Mucosa of gallbladder (tissue), 1 donor: ENCODE measurements at places on chromosomes 13 and 19.

- DNase-seq, result peak; percentile 4
Observed at GRCh38 chr19:31168106-31168625, 181.1 kb downstream of the TSHZ3 start.

DNA sequence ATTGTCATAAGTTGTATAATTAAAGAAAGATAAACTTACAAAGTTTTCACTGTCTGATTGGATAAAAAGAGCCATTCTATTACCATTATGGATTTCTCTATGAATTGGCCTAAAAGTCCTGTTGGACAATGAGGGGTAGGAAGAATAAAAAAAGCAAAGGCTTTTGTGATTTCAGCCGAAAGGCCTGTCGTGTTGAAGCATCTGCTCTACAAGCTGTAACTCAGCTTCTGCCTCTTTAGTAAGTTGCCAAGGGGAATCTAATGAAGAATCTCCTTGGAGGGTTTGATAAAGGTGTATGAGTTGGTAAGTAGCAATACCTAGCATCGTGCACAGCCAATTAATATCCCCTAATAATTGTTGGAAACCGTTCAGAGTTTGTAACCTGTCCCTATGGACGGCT lies 25.2 kb upstream of the ERVV-1 start:
- no peak for DNase-seq

DNA sequence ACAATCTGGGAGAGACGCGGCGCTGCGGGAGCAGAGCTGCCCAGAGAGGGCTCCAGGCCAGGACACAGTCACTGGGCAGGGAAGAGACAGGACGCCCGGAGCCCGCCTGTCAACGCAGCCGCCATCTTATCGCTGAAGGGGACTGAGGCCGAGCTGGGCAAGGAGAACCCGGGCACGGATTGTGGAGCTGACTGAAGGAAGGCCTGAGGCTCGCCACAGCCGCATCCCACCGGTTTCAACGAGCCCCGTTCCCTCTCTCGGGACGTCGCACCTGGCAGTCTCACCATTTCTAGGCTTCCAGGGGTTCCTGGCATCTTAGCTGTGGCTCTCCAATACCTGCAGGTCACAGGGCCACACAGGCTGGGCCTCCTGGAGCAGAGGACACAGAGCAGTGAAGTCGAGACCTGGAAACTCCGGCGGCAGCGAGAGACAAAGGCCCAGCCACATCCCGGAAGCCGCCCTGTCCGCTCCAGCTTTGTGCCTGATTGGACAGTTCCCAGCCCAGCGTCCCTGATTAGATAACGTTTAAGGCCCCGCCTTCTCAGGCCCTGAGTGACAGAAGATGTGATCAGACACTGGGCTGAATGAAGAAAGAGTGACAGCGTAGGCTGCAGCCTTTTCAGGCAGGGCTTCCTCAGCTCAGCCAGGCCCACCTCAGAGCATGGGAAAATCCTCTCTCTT lies at the start of gene ZNF91:
ZNF91 (minus strand) TSS at position 431 of the 681 bp plus-strand sequence; CDS start at position 314, 117 bp downstream.
- peak; percentile 97 for DNase-seq

- no peak for DNase-seq
Observed at GRCh38 chr13:108574856-108575255, 54.6 kb upstream of the MYO16 start.

GRCh38 chr19:30229525-30230174 lies 142.5 kb upstream of the ZNF536 start:
- DNase-seq, result no peak

DNA sequence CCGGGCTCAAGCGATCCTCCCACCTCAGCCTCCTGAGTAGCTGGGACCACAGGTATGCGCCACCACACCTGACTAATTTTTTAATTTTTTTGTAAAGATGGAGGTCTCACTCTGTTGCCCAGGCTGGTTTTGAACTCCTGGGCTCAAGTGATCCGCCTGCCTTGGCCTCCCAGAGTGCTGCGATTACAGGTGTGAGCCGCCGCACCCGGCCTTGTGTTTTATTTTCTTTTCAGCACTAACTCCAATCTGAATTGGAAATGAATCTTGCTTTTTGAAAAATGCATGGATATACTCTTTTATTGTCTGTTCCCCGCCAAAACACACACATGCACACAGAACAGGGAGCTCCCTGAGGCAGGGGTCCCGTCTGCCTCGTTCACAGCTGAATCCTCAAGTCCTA lies 1.3 kb upstream of the ISOC2 start:
- no peak for DNase-seq

- DNase-seq, result no peak
Observed at GRCh38 chr13:94704377-94705080, 7.8 kb downstream of the SOX21 start.

GRCh38 chr13:50616101-50616500 lies 227.4 kb downstream of the DLEU7 start:
- DNase-seq, result no peak

DNA sequence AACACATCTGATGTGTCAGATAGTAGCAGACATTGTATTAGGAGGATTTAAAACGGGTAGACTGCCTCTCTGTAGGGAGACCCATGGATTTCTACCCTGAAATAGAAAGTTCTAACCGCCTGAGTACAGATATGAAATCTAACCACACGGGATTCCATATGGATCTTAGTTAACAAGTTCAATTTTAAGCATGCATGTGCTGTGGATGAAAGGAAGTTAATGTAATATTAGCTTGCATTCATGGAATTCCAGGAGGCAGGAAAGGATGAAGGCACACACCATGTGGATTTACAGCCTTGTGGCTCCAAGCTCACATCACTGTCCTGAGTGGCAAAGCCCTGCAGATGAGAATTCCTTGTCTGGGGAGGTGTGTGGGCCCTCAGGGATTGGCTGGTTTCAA lies 120.6 kb upstream of the IRS2 start:
- no peak for DNase-seq

DNA sequence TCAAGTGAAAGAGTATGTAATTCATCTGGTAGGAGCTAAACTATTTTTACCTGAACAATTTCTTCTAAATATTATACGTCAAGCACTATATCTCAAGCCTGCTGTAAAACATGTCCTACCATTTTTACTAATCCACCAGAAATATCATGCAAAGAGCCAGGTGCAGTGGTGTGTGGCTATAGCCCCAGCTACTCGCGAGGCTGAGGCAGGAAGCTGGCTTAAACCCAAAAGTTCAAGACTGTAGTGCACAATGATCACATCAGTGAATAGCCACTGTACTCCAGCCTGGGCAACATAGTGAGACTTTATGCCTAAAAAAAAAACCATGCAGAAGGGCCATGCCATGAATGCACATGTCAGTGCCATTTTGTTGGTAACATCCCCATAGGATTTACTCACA lies 20.7 kb upstream of the CLN5 start:
- no peak for DNase-seq

DNA sequence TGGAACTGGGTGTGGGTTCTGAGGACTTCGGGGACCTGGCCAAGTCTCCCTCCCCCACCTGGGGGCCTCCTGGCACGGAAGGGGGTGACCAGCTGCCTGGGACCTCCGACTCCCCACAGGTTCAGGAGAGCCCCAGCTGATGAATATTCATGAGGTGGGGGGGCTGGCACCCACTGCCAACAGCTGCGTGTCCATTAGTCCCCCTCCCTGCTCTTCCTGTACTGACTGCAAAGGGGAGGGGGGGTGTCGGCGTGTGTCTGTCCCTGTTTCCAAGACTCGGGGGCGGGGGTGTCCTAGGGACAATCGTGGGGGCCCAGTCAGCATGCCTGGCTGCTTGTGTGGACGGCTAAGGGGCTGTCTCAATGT lies 10.6 kb upstream of the NFIX start:
- DNase-seq, result no peak

DNA sequence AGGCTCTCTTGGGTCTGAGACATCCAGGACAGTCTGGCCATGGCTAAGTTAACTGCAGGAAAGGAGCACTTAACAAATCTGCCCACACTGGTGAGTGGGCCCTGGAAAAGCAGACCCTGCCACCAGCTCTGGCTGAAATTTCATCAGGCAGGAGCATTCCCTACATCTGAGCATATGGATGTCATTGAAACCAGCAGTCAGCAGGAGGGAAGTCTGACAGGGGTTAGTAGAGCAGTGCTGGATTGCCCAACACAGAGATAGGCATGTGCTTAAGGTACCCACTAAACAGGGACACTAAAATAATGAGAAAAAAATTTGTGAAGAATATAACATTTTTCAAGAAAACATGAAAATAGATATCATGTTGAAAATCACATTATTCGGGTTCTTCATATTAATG lies 13.6 kb upstream of the ACOD1 start:
- no peak for DNase-seq

DNA sequence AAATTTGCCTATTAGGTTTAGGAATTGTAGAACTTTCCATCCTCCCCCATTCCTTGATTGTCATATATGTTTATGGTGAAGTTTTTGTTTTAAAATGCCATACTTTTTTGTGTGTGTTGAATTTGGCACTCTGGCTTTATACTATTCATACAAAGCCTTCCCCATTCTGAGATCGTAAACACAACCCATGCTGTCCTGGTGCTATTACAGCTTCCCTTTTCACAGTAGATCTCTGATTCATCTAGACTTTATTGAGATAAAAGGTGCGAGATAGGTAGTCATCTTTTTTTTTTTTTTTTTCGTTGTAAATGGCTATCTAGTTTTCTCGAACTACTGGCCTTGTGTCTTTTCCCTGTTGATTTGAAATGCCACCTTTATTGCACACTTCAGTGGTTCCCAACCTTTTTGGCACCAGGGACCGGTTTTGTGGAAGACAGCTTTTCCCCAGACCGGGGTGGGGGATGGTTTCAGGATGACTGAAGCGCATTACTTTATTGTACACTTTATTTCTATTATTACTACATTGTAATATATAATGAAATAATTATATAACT lies 94.6 kb downstream of the LRCH1 start:
- DNase-seq, result no peak

- DNase-seq, result no peak
Observed at GRCh38 chr19:20422216-20423205, 143.1 kb downstream of the ZNF737 start.

GRCh38 chr13:22757530-22758120 lies 423.2 kb upstream of the SGCG start:
- DNase-seq, result no peak

GRCh38 chr19:49362929-49363267 lies 682 bp upstream of the TEAD2 start:
- no peak for DNase-seq

GRCh38 chr19:44684892-44685863 lies 13.8 kb upstream of the CEACAM16 start:
- peak; percentile 29 for DNase-seq

GRCh38 chr19:38142176-38143035 lies 81.6 kb downstream of the DPF1 start:
- peak; percentile 27 for DNase-seq

- DNase-seq, result no peak
Observed at GRCh38 chr19:2780284-2780683, 2.8 kb downstream of the SGTA start.

DNA sequence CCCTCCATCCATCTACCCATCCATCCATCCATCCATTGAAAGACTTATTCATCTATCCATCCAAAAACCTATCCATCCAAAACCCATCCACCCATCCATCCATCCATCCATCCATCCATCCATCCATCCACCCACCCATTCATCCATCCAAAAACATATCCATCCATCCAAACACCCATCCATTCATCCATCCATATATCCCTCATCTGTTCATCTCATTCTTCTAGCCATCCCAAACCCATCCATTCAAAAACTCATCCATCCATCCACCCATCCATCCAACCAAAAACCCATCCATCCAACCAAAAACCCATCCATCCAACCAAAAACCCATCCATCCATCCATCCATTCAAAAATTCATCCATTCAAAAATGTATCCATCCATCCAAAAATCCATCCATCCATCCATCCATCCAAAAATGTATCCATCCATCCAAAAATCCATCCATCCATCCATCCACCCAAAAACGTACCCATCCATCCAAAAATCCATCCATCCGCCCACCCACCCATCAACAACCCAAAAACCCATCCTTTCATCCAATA lies 56.5 kb downstream of the TSHZ3 start:
- DNase-seq, result no peak

- DNase-seq, result no peak
Observed at GRCh38 chr13:50224534-50224933, 209.3 kb downstream of the KCNRG start.

DNA sequence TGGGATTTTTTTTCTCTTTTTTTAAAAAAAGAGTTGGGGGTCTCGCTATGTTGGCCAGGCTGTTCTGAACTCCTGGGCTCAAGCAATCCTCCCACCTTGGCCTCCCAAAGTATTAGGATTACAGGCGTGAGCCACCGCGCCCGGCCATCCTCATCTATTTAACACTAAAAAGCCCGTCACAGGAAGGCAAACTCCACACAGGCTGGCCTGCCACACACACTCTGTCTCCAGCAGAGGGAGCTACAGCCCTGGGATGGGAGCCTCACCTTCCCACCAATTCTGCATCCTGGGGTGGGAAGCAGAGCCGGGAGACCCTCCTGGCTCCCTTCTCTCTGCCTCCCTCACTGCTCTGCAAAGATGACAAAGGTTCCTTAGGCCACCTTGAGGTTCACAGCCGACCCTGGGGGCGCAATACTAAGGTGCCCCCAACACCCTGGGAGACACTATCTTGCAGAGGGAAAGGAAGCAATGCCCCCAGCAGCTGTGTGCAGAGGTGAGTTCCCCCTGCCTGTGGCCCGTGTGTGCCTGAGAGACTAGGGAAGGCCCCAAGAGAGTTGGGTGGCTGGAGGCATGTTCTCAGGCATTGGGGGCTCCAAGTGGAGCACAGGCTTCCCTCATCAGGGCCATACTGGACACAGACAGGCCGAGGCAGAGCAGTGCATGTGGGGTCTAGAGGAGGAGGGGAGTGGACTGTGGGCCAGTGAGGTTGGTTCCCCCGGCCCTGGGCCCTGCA lies 27.4 kb upstream of the TIMM44 start:
- DNase-seq, result no peak

GRCh38 chr19:6066661-6067646 lies 43.3 kb downstream of the RFX2 start:
- peak; percentile 94 for DNase-seq

- no peak for DNase-seq
Observed at GRCh38 chr19:38615007-38615581, 2.7 kb downstream of the MAP4K1 start.

GRCh38 chr13:110853235-110853721 lies 61.6 kb downstream of the ANKRD10 start:
- no peak for DNase-seq

- no peak for DNase-seq
Observed at GRCh38 chr13:25690582-25690981, 318.8 kb downstream of the ATP8A2 start.

- no peak for DNase-seq
Observed at GRCh38 chr13:66152596-66152995, 1077.5 kb downstream of the PCDH9 start.

- DNase-seq, result peak; percentile 53
Observed at GRCh38 chr13:72463561-72463960, 263.9 kb downstream of the MZT1 start.

DNA sequence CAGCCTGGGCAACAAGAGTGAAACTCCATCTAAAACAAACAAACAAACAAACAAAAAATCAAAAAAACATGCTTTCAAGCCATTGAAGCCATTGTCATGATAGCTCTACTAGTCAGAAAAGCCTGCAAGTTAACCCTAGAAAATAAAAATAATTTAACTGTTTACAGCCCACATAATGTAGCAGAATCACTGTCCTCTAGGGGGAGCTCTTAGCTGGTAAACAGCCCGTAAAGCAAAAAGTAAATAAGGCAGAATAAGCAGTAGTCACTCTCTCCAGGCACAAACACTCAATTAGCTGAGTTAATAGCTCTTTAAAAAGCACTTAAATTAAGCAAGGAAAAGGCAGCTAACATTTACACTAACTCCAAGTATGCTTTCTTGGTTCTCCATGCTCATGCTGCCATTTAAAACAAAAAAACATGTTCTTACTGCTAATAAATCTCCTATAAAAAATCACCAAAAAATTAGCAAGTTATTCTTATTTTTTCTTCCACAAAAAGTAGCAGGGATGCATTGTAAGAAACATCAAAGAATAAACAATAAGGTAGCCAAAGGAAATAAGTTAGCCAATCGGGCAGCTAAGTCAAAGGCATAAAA lies 11.3 kb downstream of the LILRB4 start:
- no peak for DNase-seq
